8988T (cell line): ENCODE measurements at places on chromosomes 1 and 21.

GRCh38 chr1:72869873-72870272, 587.5 kb upstream of the NEGR1 start:
- no peak for DNase-seq

- no peak for DNase-seq
These were observed 25.2 kb downstream of the IL12RB2 start for GRCh38 chr1:67332653-67333529.

GRCh38 chr1:21906173-21907078, 30.7 kb downstream of the HSPG2 start:
- DNase-seq, result no peak

GRCh38 chr1:108799001-108799400, 52.5 kb downstream of the STXBP3 start:
- no peak for DNase-seq

GRCh38 chr1:159341736-159342135, 39.6 kb downstream of the FCER1A start:
- DNase-seq, result no peak

GRCh38 chr1:151578941-151579340, 32.9 kb upstream of the SNX27 start:
- no peak for DNase-seq

DNA sequence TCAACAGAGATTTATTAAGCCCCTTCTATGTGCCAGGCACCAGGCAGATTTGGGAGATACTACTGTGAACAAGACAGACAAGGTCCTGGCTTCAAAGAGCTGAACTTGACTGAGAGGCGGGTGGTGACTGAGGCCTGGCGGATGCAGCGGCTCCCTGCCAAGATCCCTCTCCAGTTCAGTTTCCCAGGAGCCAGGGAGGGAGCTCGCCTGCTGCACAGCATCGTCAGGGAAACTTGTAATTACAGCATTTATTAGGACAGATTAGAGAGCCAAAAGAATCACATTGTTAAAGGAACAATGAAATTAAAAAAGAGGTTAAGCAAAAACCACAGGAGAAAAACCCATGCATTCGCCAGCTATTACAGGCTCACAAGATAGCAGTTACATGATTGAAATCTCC, 55.3 kb downstream of the ETS2 start:
- DNase-seq, result no peak

GRCh38 chr1:156463874-156464273, 36.7 kb downstream of the MEF2D start:
- DNase-seq, result no peak

DNA sequence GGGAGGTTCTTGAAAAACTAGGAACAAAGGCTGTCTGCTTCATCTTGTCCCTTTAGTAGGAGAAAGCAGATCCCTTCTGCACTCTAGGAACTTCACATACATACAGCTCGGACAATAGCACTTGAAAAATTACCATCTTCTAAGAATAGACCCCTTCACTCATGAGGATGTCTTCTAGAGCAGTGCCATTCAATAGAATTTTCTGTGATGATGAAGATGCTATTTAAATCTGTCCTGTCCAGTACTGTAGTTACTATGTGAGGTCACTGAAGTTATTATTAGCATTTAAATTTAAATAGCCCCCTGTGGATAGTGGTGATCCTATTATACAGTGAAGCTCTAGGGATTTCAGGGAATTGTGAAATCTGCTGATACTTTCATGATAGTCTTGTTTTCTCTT, 46.4 kb upstream of the RAB3GAP2 start:
- no peak for DNase-seq

DNA sequence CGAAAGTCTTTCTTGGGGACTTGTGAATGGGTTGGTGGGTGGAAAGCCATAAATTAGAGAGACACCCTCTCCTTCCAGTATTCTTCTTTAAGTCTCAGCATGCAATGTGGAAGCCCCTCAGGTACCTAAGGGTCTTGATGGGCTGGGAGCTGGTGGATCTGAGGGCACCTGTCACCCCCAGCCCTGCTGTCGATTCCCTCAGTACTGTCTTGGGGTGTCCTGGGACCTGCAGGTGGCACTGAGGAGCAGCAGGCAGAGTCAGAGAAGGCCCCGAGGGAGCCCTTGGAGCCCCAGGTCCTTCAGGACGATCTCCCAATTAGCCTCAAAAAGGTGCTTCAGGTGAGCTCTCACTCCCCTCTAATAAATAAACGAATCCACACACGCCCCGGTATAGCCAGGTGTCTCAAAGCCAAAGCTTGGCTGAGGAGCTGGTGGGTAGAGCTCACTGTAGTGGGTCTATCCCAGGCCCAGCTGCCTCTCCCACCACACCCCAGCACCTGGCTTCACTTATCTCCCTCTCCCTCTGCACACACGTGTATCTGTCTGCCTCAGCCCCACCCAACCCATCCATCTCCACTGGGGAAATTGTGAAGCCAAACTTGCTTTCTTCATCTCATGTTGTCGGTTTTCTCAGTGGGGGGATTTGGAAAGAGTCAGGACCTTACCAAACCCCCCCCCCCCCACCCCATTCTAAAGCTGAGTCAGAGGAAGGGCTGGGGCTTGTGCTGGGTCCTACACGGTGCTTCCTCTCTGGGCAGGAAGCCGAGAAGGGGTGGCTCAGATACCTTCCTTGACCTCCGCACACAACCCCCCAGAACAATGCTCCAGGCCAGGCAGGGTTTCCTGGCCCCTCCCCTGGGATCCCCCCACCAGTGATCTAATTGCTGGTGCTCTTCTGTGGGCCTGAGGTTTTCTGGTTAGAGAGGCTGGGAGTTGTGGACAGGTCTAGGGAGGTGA, 1.6 kb downstream of the ADAM15 start:
- peak; percentile 80 for DNase-seq

DNA sequence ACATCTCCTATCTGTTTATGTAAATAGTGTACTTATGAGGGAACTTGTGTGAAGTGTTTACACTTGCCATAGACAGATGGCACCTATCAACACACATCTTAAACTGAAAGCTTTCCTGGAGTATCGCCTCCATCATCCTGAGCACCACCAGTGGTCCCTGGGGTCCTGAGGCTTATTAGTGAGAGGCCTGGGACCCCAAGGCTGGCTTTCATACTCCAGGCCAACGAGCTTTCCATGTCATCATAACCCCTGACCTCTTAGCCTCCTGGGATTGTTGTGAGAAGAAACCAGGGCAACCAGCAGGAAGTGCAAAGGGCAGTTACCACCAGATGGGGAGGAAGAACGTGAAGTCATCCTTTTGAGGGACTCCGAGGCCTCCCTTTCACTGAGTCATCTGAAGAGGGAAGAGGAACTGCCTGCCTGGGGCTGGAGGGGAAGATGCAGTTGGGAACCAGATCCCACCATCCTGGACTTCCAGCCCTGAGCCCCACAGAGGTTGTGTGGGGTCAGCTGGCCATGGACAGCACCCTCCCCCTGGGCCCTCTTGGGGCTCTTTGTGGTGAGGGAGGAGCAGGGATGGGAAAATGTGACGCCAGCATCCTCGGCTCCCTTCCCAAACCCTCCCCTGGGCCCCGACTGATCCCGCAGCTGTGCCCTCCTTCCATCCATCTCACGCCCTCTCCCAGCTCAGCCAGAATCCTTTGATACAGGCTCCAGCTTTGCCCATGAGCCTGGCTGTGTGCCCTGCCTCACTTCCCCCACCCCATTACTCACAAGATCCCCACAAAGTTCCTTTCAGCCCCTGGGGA, 5.8 kb downstream of the INKA2 start:
- DNase-seq, result no peak

GRCh38 chr1:46220808-46221207, 17.7 kb downstream of the LURAP1 start:
- no peak for DNase-seq

DNA sequence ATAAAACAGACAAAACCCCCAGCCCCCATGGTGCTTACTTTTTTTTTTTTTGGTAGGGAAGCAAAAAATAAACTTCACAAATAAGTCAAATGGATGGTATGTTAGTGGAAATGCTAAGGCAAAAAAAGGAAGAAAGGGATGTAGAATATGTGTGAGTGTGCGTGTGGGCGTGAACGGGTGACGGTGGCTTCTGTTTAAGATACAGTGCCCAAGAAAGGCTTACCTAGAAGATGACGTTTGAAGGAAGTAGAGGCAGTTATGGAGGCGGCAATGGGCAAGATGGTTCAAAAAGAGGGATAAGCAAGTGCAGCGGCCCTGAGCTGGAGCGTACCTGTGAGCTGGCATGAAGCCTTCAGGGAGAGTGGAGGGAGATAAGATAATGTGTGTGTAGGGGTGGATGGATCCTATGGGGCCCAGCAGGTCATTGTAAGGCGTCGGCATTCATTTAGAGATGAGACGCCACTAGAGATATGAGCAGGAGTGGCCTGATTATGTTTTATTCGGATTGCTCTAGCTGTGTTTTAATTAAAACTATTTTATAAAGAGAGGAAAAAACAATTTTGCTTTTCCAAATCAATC, 19.9 kb downstream of the LEPR start:
- no peak for DNase-seq

DNA sequence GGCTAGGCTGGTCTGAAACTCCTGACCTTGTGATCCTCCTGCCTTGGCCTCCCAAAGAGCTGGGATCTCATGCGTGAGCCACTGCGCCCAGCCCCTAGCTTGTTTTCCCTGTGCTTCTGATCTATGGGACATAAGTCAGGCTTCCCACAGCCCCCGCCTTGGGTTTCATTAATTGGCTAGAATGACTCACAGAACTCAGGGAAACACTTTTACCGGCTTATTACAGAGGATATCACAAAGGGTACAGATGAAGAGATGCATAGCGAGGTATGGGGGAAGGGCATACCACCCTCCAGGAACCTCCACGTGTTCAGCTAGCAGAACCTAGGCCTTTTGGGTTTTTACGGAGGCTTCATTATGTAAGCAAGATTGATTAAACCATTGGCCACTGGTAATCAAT, 1.5 kb upstream of the MAP1LC3C start:
- DNase-seq, result no peak

DNA sequence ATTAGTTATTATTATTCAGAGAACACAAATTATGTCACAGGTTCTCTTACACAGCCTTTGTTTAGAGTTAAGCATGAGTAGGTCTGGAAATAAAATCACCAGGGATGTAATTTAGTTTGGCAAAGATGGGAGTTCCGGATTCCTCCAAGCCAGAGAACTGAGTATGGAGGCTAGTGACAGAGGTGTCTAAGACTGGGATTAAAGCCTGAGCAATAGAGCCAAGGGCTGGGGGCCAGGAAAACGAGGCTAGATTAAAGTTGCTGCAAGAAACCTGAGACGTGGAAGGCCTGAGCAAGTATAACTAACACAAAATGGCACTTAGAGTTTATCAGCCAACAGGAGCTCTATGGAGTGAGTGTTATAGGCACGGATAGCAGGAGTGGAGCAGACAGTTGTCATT, 381.6 kb downstream of the SRGAP2C start:
- no peak for DNase-seq

- no peak for DNase-seq
These were observed 15.4 kb upstream of the TBX15 start for GRCh38 chr1:119003413-119004128.

DNA sequence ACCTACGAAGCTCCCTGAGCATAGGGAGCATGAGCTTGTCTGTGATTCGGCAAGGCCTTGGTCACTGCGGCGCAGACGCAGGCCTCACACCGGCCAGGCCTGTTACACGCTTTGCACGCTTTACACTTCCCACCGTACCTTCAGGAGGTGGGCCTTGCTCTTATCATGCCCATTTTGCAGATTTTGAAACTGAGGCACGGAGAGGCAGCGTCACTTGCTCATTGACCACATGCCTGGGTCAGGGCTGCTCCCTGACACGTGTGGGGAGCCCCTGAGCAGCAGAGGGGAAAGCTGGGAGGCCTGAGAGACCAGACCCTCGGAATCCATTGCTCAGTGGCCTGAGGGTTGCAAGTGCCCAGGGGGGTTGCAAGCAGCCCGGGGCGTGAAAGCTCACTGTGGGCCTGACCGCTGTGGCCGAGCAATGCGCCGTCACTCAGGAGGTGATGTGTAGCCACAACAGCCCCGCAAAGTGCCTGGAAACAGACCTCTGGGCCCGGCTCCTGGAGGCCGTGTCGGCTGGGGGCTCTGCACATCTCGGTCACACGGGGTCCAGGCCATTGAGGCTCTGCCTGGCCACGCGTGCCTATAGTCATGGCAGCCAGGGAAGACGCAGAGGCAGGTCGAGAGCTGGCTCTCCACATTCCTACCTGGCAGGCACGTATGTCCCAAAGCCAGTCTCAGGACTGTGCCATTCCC, 6.9 kb downstream of the ARHGEF16 start:
- DNase-seq, result no peak

DNA sequence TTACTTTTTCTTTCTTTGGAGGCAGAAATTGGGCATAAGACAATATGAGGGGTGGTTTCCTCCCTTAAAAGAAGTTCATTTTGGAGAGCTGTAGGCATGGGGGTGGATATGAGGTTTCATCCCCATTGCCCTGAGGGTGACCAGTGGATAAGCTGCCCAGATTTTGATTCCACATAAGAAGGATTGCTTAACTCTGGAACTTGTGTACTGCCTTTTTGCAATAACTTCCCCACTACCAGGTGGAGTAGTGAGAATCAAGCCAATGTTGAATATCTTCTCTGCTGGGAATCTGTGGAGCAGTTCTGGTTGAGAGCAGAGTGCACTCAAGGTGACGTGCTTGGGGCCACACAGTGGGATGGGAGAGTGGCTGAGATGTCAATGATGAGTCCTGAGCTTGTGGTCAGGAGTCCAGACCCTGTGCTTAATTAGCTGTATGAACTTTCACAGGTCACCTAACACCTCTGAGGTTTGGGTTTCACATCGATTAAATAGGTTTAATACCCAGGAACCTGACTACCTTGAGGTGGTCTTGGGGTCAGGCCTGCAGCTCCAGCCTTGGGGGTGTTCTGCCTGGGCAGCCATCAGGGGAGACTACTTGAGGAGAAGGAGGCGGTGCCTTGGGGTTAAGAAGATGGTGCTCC, 152.9 kb downstream of the FCRL5 start:
- no peak for DNase-seq

DNA sequence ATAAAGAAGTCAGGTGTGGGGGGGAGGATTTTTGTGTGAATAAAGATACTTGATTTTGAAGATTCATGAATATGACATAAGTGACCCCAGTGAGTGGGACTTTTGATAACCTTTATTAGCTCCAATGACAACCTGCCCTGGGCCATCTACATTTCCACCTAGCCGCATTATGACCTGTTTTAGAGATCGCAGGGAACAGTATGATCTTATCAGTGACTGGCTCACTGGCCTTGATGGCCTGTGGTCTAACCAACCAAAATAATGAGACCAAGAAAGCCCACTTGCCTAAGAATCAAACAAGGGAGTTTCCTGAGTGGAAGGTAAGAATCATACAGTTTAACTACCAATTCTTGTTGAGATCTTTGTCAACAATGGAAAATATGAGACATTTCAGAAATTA, 1.8 kb downstream of the ELAPOR1 start:
- no peak for DNase-seq

DNA sequence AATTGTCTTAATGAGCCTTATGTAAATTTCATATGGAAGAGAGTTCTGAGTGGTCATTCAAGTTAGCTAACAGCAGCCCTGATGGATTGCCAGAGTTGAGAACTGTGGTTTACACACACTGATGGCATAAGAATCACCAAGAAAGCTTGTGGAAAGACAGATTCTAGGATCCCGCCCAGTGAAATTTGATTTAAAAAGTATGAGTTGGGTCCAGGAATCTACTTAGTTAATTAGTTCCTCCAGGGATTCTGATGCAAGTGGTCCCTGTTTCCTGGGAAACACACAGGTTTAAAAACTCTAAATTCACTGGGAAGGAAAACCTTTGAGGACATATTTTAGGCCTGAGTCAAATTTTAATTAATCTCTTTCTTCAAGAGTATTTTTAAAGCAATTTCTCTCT, 144.3 kb downstream of the NTPCR start:
- no peak for DNase-seq
